ENCODE measurements at places on chromosomes 2 and 18. TPM values are rescaled to one million over a fixed set of nuclear protein-coding genes. Genes with fewer than 3 reads are reported as not detected.

DNA sequence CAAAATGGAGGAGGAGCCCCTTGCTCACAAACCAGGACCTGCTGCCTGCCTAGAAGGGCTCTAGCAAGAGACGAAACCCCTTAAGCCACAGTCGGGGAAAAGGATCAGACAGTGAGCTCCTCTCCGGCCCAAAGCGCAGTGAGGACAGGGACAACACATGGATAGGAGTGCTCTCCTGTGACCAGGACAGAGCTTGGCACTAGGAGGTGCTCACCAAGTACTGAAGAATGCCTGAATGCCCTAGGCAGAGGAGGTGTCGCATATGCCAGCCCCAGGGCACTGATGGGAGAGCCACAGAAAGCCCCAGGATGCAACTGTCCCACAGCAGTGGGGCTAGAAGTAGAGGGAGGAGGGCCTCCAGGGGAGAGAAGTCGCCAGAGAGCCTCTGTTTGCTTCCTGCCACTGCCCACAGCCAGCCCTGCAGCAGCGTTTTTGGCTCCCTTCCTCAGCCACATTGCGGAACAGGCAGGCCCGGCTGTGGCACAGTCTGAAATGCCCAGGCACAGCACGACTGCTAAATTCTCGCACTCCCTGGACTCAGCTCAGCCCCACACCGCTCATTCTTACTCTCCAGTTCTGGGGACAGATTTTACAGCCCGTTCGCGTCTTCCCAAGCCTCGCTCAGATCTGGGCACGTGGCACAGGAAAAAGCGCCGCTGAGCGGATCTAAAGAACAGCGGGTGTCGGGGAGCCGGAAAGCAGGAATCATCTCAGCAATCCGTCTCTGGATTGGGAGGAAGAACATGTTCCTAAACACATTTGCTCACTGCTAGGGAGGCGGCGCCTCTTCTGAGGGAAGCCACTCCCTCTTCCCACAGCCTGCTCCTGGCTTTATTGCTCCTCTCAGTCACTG is 98.7 kb upstream of the POU3F3 start:
- DNase-seq, result no peak
- no peak overlapping the region for H3K4me3 ChIP-seq
- no peak overlapping the region for H3K27ac ChIP-seq

DNA sequence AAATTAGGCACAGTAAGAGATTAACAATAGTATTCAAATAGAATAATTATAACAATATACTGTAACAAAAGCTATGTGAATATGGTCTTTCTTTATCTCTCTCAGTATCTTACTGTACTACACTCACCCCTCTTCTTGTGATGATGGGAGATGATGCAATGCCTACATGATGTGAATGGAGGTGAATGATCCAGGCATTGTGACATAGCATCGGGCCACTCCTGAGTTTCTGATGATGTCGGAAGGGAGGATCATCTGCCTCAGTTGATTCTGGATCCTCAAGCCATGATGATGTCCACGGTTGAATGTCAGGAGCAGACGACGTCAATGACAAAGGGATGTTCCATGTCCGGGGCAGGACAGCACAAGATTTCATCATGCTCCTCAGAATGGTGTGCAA is 268.3 kb upstream of the MGAT5 start:
- no peak for DNase-seq
- H3K36me3 ChIP-seq, result no peaks in the 10 kb centered on the region
- no peak overlapping the region for H3K27ac ChIP-seq
- H3K27me3 ChIP-seq, result no peaks in the 10 kb centered on the region
- H3K4me3 ChIP-seq, result peak overlapping the region; percentile 16

DNA sequence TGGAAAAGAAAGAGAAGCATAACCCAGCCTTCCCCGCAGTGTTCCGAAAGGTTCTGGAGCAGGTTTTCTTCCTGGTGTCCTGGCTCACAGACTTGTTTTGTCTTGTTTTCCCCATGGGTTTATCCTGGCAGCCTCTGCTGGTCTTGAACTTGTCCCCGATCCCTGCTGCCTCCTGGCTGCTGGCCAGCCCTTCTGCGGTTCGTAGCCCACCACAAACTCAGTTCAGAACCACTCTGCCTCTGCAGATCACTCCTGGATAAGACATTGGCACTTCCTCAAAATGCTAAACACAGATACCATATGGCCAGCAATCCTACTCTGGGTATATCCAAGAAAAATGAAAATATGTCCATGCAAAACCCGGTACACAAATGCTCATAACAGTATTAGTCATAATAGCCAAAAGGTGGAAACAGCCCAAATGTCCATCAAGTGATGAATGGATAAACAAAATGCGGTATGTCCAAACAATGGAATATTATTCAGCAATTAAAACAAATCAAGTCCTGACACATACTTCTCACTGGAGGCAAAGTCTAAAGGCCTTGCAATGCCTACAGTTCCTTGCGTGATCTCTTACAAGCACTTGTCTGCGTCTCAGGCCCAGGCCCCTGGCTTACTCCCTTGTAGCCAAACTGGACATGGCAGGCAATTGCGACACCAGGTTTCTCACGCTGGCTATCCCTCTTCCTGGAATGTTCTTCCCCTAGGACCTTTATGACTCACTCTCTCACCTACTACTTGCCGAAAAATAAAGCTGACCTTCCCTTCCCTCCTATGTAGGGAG is 28.0 kb upstream of the ARHGEF4 start:
- H3K27me3 ChIP-seq, result no peaks in the 10 kb centered on the region
- no peak overlapping the region for H3K4me3 ChIP-seq
- H3K36me3 ChIP-seq, result no peaks in the 10 kb centered on the region
- H3K27ac ChIP-seq, result no peak overlapping the region
- no peaks in the 10 kb centered on the region for H3K4me1 ChIP-seq

- no peaks in the 10 kb centered on the region for H3K27me3 ChIP-seq
- no peaks in the 10 kb centered on the region for H3K4me1 ChIP-seq
- DNase-seq, result no peak
- no peak overlapping the region for H3K4me3 ChIP-seq
- no peaks in the 10 kb centered on the region for H3K36me3 ChIP-seq
Observed at GRCh38 chr2:211564441-211564840, 974.2 kb downstream of the ERBB4 start.

DNA sequence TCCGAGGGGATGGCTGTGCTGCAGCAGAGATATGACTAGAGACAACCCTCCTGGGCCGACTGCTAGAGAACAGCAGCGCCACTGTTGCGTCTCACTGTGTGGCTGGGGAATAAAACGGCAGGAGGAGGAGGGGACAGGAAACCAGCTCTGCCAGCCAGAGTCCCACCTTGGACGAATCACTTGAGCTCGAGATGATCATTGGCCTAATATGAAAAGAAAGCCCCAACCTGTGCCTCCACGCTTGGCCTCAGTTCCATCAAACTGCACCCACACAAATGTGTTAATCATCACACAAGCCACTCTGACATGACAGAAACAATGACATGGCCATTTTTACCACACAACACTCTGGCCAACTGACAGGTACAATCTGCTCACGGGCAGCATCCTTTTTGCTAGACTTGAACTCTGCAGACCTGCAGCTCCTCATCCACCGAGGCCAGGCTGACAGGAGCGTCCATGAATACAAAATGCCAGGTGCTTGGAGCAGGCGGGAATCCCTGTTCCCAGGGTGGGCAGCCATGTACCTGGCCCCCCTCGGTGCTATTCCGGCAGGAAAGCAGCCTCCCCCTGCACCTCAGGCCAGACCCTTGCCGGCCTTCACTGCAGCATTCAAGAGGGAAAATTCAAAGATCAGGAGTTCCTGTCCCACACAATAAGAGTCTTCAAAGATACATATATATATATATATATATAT is 52.3 kb downstream of the PARD6G start:
- no peaks in the 10 kb centered on the region for H3K4me1 ChIP-seq
- no peak overlapping the region for H3K27ac ChIP-seq
- H3K36me3 ChIP-seq, result no peaks in the 10 kb centered on the region
- DNase-seq, result peak; percentile 56
- H3K27me3 ChIP-seq, result no peaks in the 10 kb centered on the region

Gene MAL
- total RNA-seq, result 8.7 TPM

Data from right atrium auricular region (tissue), 2 donors.